Naive B cell (primary cell): ENCODE measurements at places on chromosomes 3 and 15. TPM values are rescaled to one million over a fixed set of nuclear protein-coding genes. Genes with fewer than 3 reads are reported as not detected.

AADACL2 gene
- polyA plus RNA-seq: not detected

DNA sequence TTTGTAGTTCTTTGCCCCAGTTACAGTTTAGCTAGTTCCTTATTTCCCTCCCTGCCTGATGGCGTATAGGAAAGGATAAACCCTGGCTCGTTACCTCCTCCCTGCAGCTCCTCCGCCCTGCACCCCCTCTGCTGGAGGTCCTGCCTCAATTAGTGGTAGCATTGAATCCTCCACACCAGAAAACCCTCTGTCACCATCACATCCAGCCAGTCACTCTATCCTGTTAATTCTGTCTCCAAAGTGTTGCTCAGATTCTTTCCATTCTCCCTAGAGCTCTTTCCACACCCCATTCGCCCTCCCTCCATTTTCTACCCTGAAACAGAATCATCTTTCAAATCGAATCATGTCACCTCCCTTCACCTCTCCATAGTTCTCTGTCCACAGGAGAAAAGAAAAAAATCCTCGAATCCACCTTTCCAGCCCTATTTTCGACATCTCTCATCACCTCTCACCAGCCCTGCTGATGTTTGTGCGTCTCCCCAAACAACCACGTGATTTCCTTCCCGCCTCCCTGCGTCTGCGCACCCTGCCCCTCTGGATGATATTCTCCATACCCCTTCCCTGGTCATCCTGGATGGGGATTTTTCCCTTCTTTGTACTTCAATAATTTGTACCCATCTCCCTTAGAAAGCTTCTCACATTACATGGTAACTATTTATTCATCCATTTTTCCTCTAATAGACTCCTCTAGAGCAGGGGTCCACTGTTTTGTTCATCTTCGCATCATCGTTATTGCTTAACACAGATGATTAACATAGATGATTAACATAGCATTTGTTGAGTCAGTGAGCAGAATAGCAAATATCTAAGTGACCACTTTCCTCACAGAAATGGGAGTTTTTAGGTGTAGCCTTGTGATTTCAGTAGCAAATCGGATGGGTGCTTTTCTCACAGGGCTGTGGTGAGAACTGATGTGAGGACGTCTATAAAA, 37.1 kb downstream of the MAP3K13 start:
- no peak for DNase-seq
- H3K4me3 ChIP-seq: no peak overlapping the region
- no peaks in the 10 kb centered on the region for H3K36me3 ChIP-seq
- no peaks in the 10 kb centered on the region for H3K27me3 ChIP-seq

SLC12A1 gene
- not detected for polyA plus RNA-seq

GRCh38 chr3:165667676-165668075, 169.5 kb downstream of the BCHE start:
- no peak for DNase-seq
- H3K27me3 ChIP-seq: no peaks in the 10 kb centered on the region
- H3K36me3 ChIP-seq: no peaks in the 10 kb centered on the region
- H3K4me1 ChIP-seq: no peaks in the 10 kb centered on the region
- H3K27ac ChIP-seq: no peak overlapping the region
